ENCODE measurements at places on chromosomes 1 and 21.

DNA sequence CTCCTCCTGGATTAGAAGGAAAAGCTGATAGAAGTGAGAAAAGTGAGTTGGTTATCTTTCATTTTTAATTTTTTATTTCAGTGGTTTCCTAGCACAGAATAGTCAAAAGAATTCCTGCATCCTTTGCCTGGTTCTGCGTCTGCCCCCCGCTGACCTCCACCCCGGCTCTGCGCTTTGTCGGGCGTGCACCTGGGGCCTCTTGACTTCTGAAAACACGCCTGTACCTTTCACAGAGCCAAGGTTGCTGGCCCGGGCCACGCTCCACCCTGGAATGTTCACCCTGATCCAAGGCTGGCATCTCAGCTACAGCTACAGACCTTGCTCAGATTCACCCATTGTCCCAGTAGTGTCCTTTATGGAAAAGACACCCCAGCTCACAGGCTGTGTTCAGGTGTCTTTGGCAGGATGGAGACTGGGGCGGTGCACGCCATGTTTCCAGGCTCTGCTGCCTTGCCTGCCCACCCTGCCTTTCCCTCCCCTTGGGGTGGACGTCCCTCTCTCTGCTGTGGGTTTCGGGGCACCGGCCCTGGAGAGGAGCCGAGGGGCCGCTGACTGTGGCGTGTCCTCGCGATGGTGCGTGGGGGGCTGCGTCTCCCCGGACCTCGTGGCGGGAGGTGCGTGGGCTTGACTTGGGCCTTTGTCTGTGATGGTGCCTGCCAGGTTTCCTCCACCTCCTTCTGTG is 40.3 kb upstream of the DIP2A start:
- DNase-seq = no peak

DNA sequence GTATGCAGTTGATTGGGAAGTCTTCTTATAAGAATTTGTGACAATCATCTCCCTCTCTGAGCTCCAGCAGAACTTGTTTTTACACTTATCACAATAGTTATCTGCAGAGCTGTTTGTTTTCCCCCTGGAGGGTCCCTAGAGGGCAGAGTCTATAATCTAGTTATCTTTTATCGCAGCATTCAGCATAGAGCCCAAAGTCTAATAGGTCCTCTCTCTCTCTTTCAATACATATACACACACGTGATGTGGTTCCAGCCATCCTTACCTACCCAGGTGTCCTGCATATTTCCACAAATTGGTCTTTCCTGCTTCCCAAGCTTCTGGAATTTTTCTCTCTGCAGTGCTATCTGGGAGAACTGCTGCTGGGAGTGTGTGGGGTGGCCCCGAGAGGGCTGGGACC is 229.6 kb upstream of the KIAA0040 start:
- DNase-seq = no peak

- DNase-seq = no peak
These were observed 53.8 kb downstream of the PTGS2 start for GRCh38 chr1:186626356-186626932.

DNA sequence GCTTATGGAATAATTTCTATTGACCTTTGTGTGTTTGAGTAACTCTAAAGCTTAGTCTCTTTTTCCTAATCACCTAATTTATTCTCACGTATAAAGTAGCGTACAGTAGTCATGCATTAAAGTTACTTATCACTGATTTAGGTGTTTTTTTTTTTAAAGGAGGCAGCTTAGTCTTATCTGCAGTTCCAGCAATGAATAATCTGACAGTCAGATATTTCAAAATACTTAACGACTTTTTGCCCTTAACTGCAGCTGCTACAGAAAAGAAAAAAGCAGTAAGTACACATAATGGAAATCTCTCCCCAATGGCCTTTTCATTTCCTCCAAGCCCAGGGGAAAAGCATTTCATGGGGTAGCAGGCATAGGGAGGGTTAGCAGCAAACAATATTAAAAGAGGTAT is 54.6 kb downstream of the SLC35F3 start:
- DNase-seq = no peak

DNA sequence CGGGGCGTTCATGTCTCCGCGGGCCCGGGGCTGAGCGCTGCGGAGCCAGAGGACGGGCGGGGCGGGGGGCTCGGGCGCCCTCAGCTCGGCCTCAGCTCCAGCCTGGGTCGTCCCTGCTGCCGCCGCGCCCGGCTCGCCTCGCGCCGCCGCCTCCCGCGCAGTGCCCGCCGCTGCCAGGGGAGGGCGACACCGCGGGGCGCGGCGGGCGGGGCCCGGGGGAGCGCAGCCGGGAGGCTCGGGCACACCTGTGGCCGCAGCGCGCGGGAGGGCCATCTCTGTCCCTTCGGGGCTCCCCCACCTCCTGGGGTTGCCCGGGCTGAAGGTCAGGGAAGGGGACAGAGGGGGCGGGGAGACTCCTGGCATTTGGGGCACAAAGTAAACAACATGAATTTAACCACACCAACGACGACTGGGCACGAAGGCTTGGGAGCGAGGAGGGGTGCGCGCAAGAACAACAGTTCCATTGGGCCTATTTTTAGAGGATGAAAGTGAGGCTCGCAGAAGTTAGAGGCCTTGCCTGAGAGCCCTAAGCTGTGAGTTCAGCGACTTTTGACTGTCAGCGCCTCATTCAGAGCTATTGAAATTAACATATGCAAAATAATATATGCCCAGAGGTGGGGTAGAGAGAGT is at the start of gene FAM131C:
TSS of gene FAM131C (minus strand) at position 162 of the 630 bp plus-strand sequence. CDS start 209 bp downstream, outside the sequence.
- DNase-seq = no peak
